ENCODE measurements at places on chromosomes 7 and 10. TPM values are rescaled to one million over a fixed set of nuclear protein-coding genes. Genes with fewer than 3 reads are reported as not detected.

The GLI3 gene
- 18.3 TPM for total RNA-seq

- no peak overlapping the region for H3K27ac ChIP-seq
- H3K27me3 ChIP-seq = no peaks in the 10 kb centered on the region
- H3K4me3 ChIP-seq = no peak overlapping the region
- DNase-seq = no peak
- H3K4me1 ChIP-seq = no peaks in the 10 kb centered on the region
- no peaks in the 10 kb centered on the region for H3K36me3 ChIP-seq
These were observed 1.8 kb downstream of the GPR15LG start for GRCh38 chr10:84175436-84175835.

The PSD gene
- total RNA-seq = 439 TPM

- peaks cover 6% of the 10 kb centered on the region for H3K4me1 ChIP-seq
- DNase-seq = no peak
- H3K36me3 ChIP-seq = no peaks in the 10 kb centered on the region
- H3K27ac ChIP-seq = no peak overlapping the region
These were observed 39.2 kb upstream of the HPS1 start for GRCh38 chr10:98485959-98486358.

DNA sequence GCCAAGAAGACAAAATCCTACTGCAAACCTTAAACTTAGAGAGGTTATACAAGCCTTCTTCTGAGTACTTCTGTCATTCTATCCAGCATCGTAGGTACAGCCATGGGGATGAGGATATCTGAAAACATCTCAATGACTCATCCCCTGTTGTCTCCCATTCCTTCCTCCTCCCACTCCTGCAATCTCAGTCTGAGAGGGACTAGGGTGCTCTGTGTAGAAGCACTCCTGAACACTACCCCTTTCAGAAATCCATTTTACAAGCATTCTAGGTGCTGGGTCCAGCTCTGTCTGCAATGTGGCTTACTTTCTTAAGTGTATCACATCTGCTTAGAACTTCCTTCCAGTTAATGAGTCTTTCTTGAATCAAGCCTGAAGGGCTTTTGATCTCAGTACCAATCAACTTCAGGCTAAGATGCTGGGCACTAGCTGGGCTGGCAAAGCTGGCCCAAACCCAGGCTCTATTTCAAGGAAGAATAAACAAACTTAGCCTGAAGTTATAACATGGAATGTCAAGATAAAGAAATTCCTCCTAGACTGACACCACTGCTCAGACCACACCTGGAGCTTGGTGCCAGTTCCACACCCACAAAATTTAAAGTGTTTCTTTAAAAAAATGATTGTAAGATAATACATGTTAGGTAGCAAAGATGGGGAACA is 270.3 kb upstream of the AOAH start:
- H3K4me3 ChIP-seq = no peak overlapping the region
- no peaks in the 10 kb centered on the region for H3K27me3 ChIP-seq
- H3K27ac ChIP-seq = no peak overlapping the region
- no peaks in the 10 kb centered on the region for H3K36me3 ChIP-seq
- no peaks in the 10 kb centered on the region for H3K4me1 ChIP-seq

The GTF2IRD2 gene
- total RNA-seq = 12.2 TPM

GRCh38 chr10:18094332-18094731 is 45.9 kb upstream of the CACNB2 start:
- no peak overlapping the region for H3K4me3 ChIP-seq
- no peak for DNase-seq
- H3K27ac ChIP-seq = no peak overlapping the region

The CALD1 gene
- 1,069 TPM for total RNA-seq

GRCh38 chr10:132365102-132365501 is 31.9 kb upstream of the PWWP2B start:
- no peak overlapping the region for H3K4me3 ChIP-seq
- peak; percentile 47 for DNase-seq
- H3K27ac ChIP-seq = no peak overlapping the region

- DNase-seq = peak; percentile 25
- no peaks in the 10 kb centered on the region for H3K36me3 ChIP-seq
- H3K27ac ChIP-seq = no peak overlapping the region
- no peaks in the 10 kb centered on the region for H3K27me3 ChIP-seq
These were observed 48.8 kb downstream of the ADCYAP1R1 start for GRCh38 chr7:31100871-31101270.

DNA sequence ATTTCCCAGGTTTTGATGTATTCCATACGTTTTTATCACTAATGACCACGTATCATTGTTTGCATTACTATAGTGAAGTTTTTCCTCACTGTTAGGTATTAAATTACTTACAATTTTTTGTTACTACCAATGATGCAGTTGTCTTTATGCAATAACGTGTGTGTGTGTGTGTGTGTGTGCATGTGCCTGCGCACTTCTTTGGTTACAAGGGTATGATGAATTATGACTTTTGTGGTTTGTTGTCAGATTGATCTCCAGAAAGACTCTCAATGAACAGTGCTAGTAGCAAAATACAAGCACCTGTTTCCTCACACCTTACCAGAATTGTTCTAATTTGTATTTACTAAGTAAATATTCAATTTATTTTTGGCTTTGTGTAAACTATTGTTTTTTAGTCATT is 51.5 kb downstream of the MCMBP start:
- H3K4me3 ChIP-seq = no peak overlapping the region
- no peak for DNase-seq
- no peaks in the 10 kb centered on the region for H3K27me3 ChIP-seq
- H3K4me1 ChIP-seq = peaks cover 11% of the 10 kb centered on the region

DNA sequence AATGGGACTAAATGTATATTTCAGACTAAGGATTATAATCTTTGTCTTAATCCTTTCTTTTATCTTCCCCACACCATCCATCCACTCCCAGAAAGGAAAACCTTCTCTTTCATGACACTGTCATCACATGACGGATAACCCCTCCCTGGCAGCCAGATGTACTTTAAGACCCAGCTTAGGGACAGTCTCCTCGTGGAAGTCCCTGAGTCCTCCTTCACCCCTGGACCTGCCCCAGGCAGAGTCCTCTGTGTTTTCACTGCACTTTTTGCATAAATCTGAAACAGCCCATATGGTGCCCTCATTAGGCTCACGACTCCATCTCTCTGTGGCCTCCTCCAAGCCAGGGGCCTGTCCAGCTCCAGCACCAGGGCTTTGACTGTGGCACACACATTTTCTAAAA is 16.0 kb downstream of the NRAP start:
- no peaks in the 10 kb centered on the region for H3K36me3 ChIP-seq
- no peaks in the 10 kb centered on the region for H3K4me1 ChIP-seq
- peaks cover 3% of the 10 kb centered on the region for H3K27me3 ChIP-seq
- H3K4me3 ChIP-seq = no peak overlapping the region

GRCh38 chr10:14153570-14154055 is 177.1 kb downstream of the FRMD4A start:
- no peaks in the 10 kb centered on the region for H3K4me1 ChIP-seq
- no peaks in the 10 kb centered on the region for H3K27me3 ChIP-seq
- H3K4me3 ChIP-seq = no peak overlapping the region
- no peaks in the 10 kb centered on the region for H3K36me3 ChIP-seq
- DNase-seq = no peak

- peak overlapping the region; percentile 91 for H3K27ac ChIP-seq
- no peaks in the 10 kb centered on the region for H3K36me3 ChIP-seq
- peak; percentile 40 for DNase-seq
- H3K27me3 ChIP-seq = no peaks in the 10 kb centered on the region
- peaks cover 91% of the 10 kb centered on the region for H3K4me1 ChIP-seq
These were observed 6.5 kb downstream of the TSPAN15 start for GRCh38 chr10:69457771-69458237.

GRCh38 chr7:102424129-102424551 is 9.2 kb upstream of the ORAI2 start:
- H3K4me3 ChIP-seq = no peak overlapping the region
- no peaks in the 10 kb centered on the region for H3K4me1 ChIP-seq
- no peak for DNase-seq
- no peaks in the 10 kb centered on the region for H3K27me3 ChIP-seq

DNA sequence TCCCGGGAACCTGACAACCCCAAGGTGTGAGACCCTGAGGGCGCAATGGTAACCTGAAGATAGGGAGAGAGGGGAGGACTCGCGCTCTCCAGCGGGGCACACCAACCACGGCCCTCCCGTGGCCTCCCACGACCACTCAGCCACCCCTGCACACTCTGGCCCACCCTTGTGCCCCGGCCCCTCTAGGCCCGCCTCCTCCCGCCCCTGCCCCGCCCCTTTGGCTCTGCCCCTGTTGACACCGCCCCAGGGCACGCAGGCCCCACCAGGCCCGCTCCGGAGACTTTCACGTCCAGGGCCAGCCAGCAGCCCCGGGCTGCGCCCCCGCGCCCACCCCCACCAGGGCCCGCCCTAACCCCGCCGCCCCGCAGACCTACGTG is 10.9 kb downstream of the ATG9B start:
- H3K27ac ChIP-seq = no peak overlapping the region
- H3K27me3 ChIP-seq = peaks cover 76% of the 10 kb centered on the region
- peaks cover 22% of the 10 kb centered on the region for H3K4me1 ChIP-seq
- peak overlapping the region; percentile 0 for H3K4me3 ChIP-seq

DNA sequence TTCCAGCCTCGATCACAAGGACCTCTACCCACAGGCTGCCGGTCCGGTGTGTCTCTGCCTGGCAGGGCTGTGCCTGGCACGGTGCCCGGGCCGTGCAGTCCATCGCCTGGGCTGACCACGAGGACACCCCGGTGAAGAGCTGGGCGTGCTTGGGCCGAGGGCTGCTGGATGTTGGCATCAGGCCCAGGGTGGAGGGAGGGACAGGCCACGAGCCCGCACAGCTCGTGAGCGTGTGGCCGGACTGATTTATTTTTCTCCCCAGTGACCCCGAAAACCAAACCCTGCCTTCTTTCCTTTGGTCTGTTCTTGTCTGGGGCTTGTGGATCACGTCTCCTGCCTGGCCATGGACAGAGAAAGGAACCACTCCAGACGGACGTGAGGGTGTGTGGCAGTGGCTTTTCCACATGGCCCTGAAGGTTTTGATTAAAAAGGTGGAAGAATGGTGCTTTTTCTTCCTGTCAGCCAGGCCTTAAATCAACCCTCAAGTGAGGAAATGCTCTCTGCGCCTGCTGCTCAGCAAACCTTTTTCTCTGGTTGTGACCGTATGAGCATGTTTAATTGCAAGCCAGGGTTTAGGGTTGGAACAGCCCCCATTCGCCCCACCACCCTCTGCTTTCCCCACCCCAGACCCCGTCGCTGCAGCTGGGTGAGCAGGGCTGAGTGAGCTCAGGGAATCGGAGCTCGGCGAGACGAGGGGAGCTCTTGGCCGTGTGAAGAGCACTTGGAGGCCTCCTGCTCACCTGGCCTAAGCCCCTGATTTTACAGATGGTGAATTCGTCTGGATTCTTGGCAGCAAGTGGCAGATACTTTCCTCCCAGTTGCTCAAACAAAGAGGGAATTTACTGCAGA is 130.1 kb downstream of the RGS10 start:
- no peaks in the 10 kb centered on the region for H3K27me3 ChIP-seq
- no peak overlapping the region for H3K4me3 ChIP-seq
- H3K36me3 ChIP-seq = no peaks in the 10 kb centered on the region
- peak; percentile 92 for DNase-seq
- H3K4me1 ChIP-seq = peaks cover 46% of the 10 kb centered on the region

DNA sequence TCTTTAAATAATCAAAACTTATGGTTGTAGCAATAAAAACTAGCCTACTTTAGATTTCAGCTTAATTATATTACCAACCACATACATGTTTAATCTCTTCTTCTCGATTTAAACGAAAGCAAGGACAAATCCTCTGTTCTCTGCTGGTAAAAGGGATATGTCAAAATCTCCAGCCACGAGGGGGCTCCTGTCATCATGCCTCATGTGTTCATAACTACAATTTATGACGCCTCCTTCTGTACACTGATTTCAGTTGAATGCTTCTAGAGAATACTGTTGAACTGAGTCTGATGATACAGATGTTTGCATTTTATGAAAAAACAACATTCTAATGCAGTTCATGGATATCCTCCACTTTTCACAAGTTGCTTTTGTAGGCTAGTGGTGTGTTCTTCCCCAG is 220.0 kb upstream of the DPP6 start:
- no peaks in the 10 kb centered on the region for H3K36me3 ChIP-seq
- H3K27me3 ChIP-seq = no peaks in the 10 kb centered on the region
- no peak for DNase-seq
- H3K4me3 ChIP-seq = no peak overlapping the region
- H3K27ac ChIP-seq = no peak overlapping the region

DNA sequence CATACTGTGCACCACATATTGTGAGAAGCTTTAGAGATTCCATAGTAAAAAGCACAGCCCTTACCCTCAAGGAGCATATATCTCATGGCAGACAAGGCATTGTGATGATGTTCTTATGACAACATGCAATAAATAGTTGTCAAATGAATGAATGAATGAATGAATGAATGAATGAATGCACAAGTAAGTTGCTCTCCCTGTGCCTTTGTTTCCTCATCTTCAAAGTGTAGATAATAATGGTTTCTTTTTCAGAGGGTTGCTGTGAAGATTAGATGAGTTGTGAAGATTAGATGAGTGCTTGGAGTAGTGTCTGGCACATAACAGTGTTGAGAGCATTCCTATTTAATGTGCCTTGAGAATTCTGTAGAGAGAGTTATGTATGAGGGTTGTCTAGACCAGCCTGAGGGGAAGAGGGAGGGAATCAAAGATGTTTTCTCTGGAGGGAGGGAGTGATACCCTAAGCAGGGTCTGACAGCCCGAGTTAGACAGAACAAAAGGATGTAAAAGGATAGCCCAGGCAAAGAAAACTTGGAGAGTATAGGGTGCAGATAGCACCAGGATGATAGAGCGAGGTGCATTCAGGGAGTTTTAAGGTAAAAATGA is 217.2 kb downstream of the RELN start:
- H3K36me3 ChIP-seq = no peaks in the 10 kb centered on the region
- no peak overlapping the region for H3K4me3 ChIP-seq

- H3K36me3 ChIP-seq = no peaks in the 10 kb centered on the region
- DNase-seq = no peak
- no peaks in the 10 kb centered on the region for H3K27me3 ChIP-seq
- no peaks in the 10 kb centered on the region for H3K4me1 ChIP-seq
- no peak overlapping the region for H3K27ac ChIP-seq
These were observed 166.8 kb upstream of the PFKP start for GRCh38 chr10:2900530-2900929.

The AOAH gene
- total RNA-seq = 13.9 TPM

- H3K27ac ChIP-seq = no peak overlapping the region
- H3K36me3 ChIP-seq = no peaks in the 10 kb centered on the region
- no peak overlapping the region for H3K4me3 ChIP-seq
- no peaks in the 10 kb centered on the region for H3K4me1 ChIP-seq
- peak; percentile 68 for DNase-seq
These were observed 108.0 kb downstream of the MKI67 start for GRCh38 chr10:128018236-128018635.

The PRSS2 gene
- total RNA-seq = not detected

GRCh38 chr7:46089281-46089680 is 168.2 kb upstream of the IGFBP3 start:
- no peaks in the 10 kb centered on the region for H3K36me3 ChIP-seq
- no peak overlapping the region for H3K27ac ChIP-seq
- no peaks in the 10 kb centered on the region for H3K4me1 ChIP-seq
- no peaks in the 10 kb centered on the region for H3K27me3 ChIP-seq
- no peak for DNase-seq
- no peak overlapping the region for H3K4me3 ChIP-seq

The SFRP4 gene
- total RNA-seq = 10.2 TPM

- no peaks in the 10 kb centered on the region for H3K4me1 ChIP-seq
- DNase-seq = no peak
- no peak overlapping the region for H3K27ac ChIP-seq
- H3K27me3 ChIP-seq = peaks cover 23% of the 10 kb centered on the region
These were observed 91.8 kb downstream of the PTPRN2 start for GRCh38 chr7:158495786-158496185.

The GSDME gene
- total RNA-seq = 11.1 TPM

All from sigmoid colon (tissue), 7 donors.